ENCODE measurements at places on chromosomes 12 and 14.
A peak's percentile ranks its signal among the peaks of the same experiment; 100 is the strongest.

DNA sequence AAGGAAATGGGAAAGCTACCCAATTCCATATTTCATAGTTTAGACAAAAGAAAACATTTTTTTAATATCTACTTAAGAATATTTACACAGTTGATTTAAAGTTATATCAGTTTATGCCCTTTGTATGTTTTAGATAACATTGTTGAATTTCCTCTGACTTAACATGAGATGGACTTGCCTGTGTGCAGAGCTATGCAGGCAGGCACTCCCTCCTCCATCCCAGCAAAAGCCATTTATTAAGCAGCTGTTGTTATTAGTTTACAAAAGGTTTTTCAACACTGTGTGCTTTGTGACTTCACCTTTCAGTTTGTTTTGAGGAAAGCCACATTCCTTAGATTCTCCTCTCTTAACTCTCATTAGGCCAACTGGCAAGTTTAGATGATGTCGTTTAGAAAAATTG lies 337.5 kb upstream of the PDE3A start:
- H3K27me3 ChIP-seq: peaks cover 5% of the 10 kb centered on the region
- no peaks in the 10 kb centered on the region for H3K36me3 ChIP-seq
- no peaks in the 10 kb centered on the region for H3K4me1 ChIP-seq
- no peak for ATAC-seq
- no peak overlapping the region for H3K27ac ChIP-seq
- no peak overlapping the region for H3K4me3 ChIP-seq

DNA sequence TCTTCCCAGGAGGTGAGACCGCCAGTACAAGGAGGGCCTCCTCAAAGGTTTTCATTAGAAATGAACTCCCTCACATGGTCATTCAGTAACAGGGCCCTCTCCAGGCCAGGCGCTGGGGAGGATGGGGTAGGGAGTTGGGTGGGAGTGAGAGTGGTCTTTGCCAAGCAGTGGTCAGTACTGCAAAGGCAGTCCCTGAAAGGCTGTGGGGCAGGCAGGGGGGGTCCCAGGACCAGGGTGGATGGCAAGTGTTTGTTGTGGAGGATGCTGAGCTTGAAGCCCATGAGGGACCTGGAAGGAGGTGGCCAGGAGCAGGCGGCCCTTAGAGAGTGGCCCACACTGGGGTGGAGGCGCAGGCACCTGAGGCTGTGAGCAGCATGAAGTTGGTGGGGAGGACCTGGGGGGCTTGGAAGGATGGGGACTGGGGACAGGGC lies 26.1 kb downstream of the CEP170B start:
- no peak overlapping the region for H3K27ac ChIP-seq
- ATAC-seq: peak; percentile 28
- H3K27me3 ChIP-seq: no peaks in the 10 kb centered on the region
- H3K36me3 ChIP-seq: no peaks in the 10 kb centered on the region

- peak within 1 kb of the TSS; percentile 90 for H3K4me3 ChIP-seq
- H3K27me3 ChIP-seq: peaks cover 15% of the 10 kb centered on the region
- H3K4me1 ChIP-seq: peaks cover 14% of the 10 kb centered on the region
Measured at GRCh38 chr14:24334431-24335291, at the start of gene ADCY4. Gene ADCY4 (minus strand): TSS chr14:24335071. CDS start chr14:24334652, 419 bp downstream.

DNA sequence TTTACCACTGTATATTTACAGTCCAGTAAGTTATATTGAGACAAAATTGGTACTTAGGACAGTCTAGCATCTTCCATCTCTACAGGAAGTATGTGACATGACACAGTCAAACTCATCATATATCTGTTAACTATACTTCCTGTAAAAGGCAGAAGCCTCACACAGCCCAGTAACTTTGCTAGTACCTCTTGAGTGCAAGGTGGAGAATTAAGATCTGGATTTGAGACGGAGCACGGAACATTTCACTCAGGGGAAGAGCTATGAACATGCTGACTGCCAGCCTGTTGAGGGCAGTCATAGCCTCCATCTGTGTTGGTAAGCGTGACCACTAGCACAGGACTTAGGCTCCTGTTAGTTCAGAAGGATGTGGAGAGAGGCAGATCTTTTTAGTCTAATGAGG lies 333.7 kb upstream of the OR4E1 start:
- peak; percentile 46 for ATAC-seq
- peak overlapping the region; percentile 91 for H3K27ac ChIP-seq
- H3K36me3 ChIP-seq: no peaks in the 10 kb centered on the region
- H3K27me3 ChIP-seq: no peaks in the 10 kb centered on the region

DNA sequence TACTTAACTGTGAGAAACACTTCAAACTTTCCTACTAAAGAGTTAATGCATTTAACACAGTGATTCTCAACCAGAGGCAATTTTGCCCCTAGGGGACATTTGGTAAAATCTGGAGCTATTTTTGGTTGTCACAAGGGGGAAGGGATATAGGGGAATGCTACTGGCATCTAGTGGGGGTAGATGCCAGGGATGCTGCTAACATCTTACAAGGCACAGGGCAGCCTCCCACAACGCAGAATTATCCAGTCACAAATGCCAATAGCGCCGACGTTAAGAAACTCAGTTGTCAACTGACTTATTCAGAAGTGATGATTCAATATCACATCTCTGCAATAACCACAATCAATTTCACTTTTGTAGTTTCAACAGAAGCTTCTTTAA lies 2.0 kb downstream of the EEA1 start:
- H3K4me3 ChIP-seq: peak overlapping the region; percentile 89
- peaks cover 34% of the 10 kb centered on the region for H3K4me1 ChIP-seq
- H3K27ac ChIP-seq: peak overlapping the region; percentile 87
- H3K36me3 ChIP-seq: peaks cover 23% of the 10 kb centered on the region
- peak; percentile 49 for ATAC-seq

GRCh38 chr12:25578411-25579143 lies 25.5 kb upstream of the LMNTD1 start:
- no peak for ATAC-seq
- no peaks in the 10 kb centered on the region for H3K4me1 ChIP-seq
- H3K27me3 ChIP-seq: peaks cover 3% of the 10 kb centered on the region

DNA sequence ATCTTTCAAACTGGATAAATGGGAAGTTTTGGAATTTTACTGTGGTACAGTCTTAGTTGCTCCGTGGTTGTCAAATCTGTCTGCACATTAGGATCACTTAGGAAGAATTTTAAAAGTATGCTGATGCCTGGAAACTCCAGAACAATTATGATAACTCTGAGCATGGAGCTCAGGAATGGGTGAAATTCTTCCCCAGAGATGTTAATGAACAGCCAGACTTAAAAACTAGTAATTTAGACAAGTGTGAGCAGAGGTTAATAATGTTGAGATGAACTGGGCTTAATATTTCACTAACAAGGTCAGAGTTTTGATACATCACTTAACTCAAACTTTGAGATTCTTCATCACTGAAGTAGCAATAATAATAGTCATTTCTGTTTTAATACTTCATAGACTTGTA lies 94.5 kb downstream of the NTS start:
- H3K27me3 ChIP-seq: no peaks in the 10 kb centered on the region
- no peaks in the 10 kb centered on the region for H3K4me1 ChIP-seq
- no peak for ATAC-seq
- H3K36me3 ChIP-seq: no peaks in the 10 kb centered on the region
- no peak overlapping the region for H3K27ac ChIP-seq

DNA sequence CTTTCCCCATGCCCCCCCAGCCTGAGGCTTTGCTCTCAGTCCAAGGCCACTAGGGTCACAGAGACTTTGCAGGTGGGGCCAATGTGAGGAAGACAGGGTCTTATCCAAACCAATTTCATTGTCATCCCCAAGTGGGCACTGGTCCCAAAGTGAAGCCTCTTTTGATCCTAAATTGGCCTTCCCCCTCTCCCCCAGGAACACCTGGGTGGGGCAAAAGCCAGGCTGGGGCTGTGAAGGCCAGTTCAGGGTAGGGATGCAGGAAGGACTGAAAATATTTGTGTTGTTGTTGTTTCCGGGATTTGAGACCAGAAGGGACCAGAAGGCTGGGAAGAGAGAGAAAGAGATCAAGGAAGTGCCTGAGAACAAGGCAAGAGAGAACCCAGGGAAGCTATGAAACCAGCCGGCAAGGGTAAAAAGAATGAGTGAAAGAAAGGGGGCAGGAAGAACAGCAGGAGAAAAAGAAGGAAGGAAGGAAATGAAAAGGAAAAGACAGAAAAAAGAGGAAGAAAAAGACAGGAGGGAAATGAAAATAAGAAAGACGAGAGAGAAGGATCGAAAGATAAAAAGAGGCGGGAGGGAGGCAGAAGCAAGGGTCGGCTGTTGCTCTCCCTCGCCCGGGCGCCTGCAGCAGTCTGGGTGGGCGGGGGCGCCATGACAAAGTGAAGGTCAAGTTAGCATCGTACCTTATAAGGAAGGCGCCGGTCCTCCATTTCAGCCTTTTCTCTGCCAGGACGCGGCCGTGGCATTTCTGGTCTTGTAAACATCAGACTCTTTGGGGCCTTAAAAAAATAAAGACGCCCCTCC lies 7.4 kb upstream of the HOXC11 start:
- H3K4me1 ChIP-seq: peaks cover 15% of the 10 kb centered on the region
- no peak overlapping the region for H3K27ac ChIP-seq
- H3K4me3 ChIP-seq: peak overlapping the region; percentile 13
- H3K36me3 ChIP-seq: peaks cover 13% of the 10 kb centered on the region
- ATAC-seq: no peak

Measured in activated T-helper 17 cell treated with anti-CD3 and anti-CD28 coated beads, Interleukin-2, amount 50 U/mL, for 72 hours (primary cell).